GM12878 (cell line): ENCODE measurements at places on chromosomes 12 and 14.

- DNase-seq: no peak
Observed at GRCh38 chr12:118589162-118589561, 212.8 kb downstream of the SUDS3 start.

DNA sequence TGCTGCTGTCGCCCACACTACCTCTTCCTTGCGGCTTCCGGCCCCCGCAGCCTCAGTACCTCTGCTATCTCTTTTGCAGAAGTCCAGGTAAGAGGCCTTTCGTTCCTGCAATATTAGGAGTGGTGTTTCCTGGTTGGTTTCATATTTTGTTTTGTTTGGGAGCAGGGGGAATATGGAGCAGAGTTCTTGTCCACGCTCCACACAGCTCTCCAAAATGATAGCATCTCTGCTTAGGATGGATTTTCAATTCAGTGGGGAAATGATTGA lies 768 bp downstream of the OXA1L start:
- no peak for DNase-seq

GRCh38 chr14:94601884-94602391 lies 10.3 kb upstream of the SERPINA3 start:
- no peak for DNase-seq

- DNase-seq: no peak
Observed at GRCh38 chr14:24456980-24457379, 14.4 kb upstream of the SDR39U1 start.

GRCh38 chr14:52553671-52554575 lies 1.3 kb downstream of the GPR137C start:
- peak; percentile 28 for DNase-seq

GRCh38 chr12:47245623-47246022 lies 165.9 kb upstream of the AMIGO2 start:
- DNase-seq: no peak

- DNase-seq: no peak
Observed at GRCh38 chr14:96817750-96818666, 20.8 kb downstream of the VRK1 start.

DNA sequence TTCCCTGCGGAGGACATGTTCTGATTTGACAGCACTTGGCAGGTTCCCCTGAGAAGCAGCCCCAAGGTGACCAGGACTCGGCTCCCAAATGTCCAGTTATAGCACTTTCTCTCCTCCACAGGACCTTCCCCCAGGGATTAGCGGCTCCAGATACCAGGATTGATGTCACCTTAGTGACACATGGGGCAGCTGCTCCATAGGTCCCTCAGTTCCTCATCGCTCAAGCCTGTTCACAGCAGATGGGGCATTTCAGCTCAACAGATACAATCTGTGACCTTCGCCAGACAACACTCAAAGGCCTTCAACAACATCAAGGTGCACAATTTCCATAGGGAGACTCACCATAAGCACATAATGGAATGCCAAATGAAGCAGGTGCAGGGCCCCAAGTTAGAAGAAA lies 67.9 kb upstream of the ZFP36L1 start:
- DNase-seq: no peak
